Astrocyte of the spinal cord (primary cell): ENCODE measurements at places on chromosomes 3 and 15.
A peak's percentile ranks its signal among the peaks of the same experiment; 100 is the strongest.

- no peak for DNase-seq
Measured at GRCh38 chr3:70558956-70559355, 246.5 kb upstream of the MDFIC2 start.

GRCh38 chr3:13705702-13706280 lies 156.9 kb downstream of the FBLN2 start:
- no peak for DNase-seq

DNA sequence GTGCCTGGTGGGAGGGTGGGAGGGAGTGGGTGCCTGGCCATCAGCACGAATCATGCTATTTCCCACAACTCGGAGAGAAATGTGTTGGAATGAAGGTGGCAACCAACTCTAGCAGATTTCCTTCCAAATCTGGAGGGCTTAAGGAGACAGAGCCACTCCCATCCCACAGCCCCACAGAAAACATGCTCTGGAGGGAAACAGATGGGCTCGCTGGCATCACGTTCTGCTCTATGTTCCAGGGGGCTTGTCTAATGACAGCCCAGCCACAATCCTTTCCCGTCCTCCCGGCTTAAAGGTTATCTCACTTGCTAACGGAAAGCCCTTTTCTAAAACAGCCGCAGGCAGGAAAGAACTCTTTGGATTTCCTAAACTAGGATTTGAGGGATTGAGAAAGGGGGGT lies 65.3 kb downstream of the ADAMTS17 start:
- DNase-seq: no peak

GRCh38 chr3:24496529-24497482 lies 2.2 kb upstream of the THRB start:
- DNase-seq: peak; percentile 89

- no peak for DNase-seq
Measured at GRCh38 chr3:34619990-34620389, 821.6 kb downstream of the PDCD6IP start.

DNA sequence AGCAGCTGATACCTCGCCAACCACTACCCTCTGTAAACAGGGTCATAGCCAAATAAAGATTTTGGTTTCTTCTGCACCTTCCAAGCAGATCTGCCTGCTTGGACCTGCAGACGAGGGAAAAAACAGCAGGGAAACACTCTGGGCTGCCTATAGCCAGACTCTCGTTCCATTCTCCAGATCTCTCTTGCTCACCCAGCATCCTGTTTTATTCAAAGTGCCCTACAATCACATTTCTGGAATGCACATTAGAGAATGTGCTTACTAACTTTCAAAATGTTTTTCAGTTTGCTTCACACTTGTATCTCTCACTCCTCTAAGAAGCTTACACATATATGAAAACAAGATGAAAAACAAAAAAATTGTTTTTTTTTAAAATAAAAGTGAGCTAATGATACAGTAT lies 71.4 kb downstream of the MLH1 start:
- DNase-seq: no peak

- peak; percentile 93 for DNase-seq
Measured at GRCh38 chr15:31554261-31554660, 227.6 kb downstream of the KLF13 start.

DNA sequence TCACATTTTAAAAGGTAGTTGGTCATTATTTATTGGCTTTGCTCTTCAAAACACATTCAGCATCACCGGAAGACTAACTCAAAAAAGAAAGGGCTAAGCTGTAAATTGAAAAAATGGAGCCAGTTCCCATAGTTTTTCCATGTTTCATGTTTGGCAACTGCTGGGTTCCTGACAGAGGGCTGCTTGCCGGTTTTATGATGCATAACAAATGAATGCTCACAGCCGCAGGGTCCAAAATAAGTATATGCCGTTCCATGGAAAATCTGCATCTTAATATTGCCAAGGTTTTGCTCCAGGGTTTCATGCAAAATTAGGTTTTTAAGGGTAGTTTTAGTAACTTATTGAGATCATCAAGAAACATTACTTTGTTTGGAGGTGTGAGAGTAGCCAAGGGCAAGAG lies 15.8 kb downstream of the SLC12A1 start:
- peak; percentile 10 for DNase-seq

GRCh38 chr15:80850941-80851451 lies 71.8 kb downstream of the CEMIP start:
- no peak for DNase-seq

DNA sequence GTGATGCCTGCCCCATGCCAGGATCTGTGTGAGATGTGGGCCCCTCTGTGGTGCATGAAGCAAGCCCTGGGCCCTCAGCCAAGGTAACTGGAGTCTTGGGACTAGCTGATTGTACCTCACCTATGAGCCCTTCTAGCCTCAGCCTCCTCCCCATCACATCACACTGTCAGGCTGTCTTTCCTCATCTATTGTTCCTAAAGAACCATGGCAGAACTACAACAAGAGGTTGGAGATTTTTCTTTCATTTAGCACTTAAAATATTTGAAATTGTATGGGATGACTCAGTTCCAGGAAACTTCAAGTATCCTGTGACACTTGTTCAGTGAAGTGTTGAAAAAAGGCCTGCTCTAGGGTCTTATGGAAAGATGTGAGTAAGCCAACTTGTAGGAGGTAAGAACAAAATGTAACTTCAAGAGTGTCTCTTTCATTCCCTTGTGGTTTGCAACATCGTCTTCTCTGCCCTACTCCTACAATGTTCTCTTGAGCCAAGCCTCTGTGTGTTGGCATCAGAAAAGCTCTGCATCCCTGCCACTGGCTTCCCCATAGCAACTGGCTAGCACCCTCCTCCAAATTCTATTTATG lies 58.7 kb upstream of the TIPARP start:
- DNase-seq: peak; percentile 92

GRCh38 chr3:49411535-49411967 lies 225 bp downstream of the RHOA start:
- DNase-seq: no peak

GRCh38 chr3:105594219-105594618 lies 227.5 kb downstream of the ALCAM start:
- no peak for DNase-seq

DNA sequence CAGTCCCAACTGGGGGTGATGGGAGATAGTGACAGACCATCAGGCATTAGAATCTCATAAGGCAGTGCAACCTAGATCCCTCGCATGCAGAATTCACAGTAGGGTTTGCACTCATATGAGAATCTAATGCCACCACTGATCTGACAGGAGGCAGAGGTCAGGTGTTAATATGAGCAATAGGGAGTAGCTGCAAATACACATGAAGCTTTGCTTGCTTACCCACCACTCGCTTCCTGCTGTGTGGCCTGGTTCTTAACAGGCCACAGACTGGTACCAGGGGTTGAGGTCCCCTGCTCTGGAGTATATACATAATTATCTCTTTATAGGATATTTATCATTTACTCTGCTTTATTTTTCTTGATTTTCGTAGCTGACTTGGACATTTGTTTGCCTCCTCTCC lies 36.0 kb upstream of the ZMAT3 start:
- DNase-seq: no peak

DNA sequence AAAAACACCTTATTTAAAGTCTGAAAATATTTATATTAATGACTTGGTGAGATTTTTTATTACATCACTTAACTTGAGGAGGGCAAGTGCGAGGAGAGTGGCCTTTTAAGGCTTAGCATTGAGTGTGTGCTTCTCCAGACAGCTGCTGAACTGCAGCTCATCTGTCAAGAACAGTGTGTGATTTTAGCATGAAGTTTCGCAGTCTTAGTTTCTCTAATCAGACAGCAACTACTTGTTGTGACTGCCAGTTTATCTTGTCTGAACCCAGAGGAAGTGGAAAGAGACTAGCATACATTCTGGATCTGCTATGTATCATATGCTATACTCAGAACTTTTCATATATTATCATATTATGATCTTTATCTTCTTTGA lies 291.7 kb upstream of the ROPN1 start:
- DNase-seq: no peak

GRCh38 chr3:42518800-42519567 lies 16.5 kb downstream of the VIPR1 start:
- DNase-seq: no peak

DNA sequence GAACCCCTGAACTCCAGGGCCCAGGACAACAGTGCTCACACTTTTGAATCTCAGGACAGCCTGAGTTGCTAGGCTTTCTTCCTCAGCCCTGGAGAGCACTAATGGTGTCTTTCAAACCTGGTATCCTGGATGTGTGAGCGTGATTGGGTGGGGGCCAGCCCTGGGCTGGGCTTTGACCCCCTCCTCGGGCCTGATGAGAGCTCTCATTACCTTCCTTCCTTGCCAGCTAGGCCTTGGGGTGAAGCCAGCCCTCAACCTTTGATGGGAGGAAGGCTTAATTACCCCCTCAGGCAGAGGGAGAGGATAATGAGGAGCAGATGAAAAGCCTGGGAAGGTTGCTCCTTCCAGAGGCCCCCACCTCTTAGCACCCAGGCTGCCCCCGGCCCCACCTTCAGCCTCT lies 31.1 kb upstream of the INSYN1 start:
- no peak for DNase-seq

GRCh38 chr3:26068890-26069289 lies 279.0 kb downstream of the OXSM start:
- no peak for DNase-seq
